ENCODE measurements at places on chromosomes 3 and 15. TPM values are rescaled to one million over a fixed set of nuclear protein-coding genes. Genes with fewer than 3 reads are reported as not detected.

The PRICKLE2 gene
- total RNA-seq: 15.4 TPM

The EXD1 gene
- total RNA-seq: not detected

The TRPM1 gene
- not detected for total RNA-seq

The RPUSD2 gene
- 10.3 TPM for total RNA-seq

The RTP4 gene
- total RNA-seq: not detected

The MOBP gene
- not detected for total RNA-seq

The CYP8B1 gene
- total RNA-seq: not detected

The GOLGA8G gene
- not detected for total RNA-seq

The TTLL13 gene
- total RNA-seq: not detected

The EBLN2 gene
- 1.6 TPM for total RNA-seq

The AP3B2 gene
- total RNA-seq: not detected

The ADAMTS17 gene
- not detected for total RNA-seq

The SPATA12 gene
- not detected for total RNA-seq

The RHOV gene
- total RNA-seq: 0.34 TPM

The ADGRG7 gene
- not detected for total RNA-seq

The TRH gene
- total RNA-seq: not detected

The STXBP5L gene
- total RNA-seq: not detected

The UBR1 gene
- 30.1 TPM for total RNA-seq

The ITIH1 gene
- not detected for total RNA-seq

The LOXL1 gene
- total RNA-seq: 272 TPM

The LRRN1 gene
- not detected for total RNA-seq

The FES gene
- total RNA-seq: 1.1 TPM

The EPHB1 gene
- 1.2 TPM for total RNA-seq

The GP9 gene
- not detected for total RNA-seq

The HRG gene
- total RNA-seq: not detected

The COMMD2 gene
- 32.1 TPM for total RNA-seq

The PLA2G4F gene
- total RNA-seq: not detected

The SH3GL3 gene
- not detected for total RNA-seq

The TM4SF4 gene
- 0.89 TPM for total RNA-seq

The RPL14 gene
- 2,062 TPM for total RNA-seq

The TMEM207 gene
- total RNA-seq: not detected

The MNS1 gene
- total RNA-seq: 1.2 TPM

The SLC28A1 gene
- total RNA-seq: not detected

The RARRES1 gene
- 0.57 TPM for total RNA-seq

The SPTBN5 gene
- 0.36 TPM for total RNA-seq

The ZNF621 gene
- 22.0 TPM for total RNA-seq

The BNC1 gene
- 8.8 TPM for total RNA-seq

The NISCH gene
- total RNA-seq: 66.0 TPM

The FAM3D gene
- not detected for total RNA-seq

The LMAN1L gene
- total RNA-seq: not detected

The MYEF2 gene
- 11.5 TPM for total RNA-seq

The SH2D7 gene
- total RNA-seq: not detected

Data from HFFc6 (cell line).